ENCODE measurements at places on chromosomes 3 and 15. TPM values are rescaled to one million over a fixed set of nuclear protein-coding genes. Genes with fewer than 3 reads are reported as not detected.

GRCh38 chr3:149585401-149585726 lies 72.5 kb downstream of the WWTR1 start:
- peaks cover 72% of the 10 kb centered on the region for H3K27me3 ChIP-seq
- H3K4me1 ChIP-seq: no peaks in the 10 kb centered on the region
- H3K4me3 ChIP-seq: no peak overlapping the region
- no peak overlapping the region for H3K27ac ChIP-seq
- DNase-seq: no peak
- H3K36me3 ChIP-seq: no peaks in the 10 kb centered on the region

GRCh38 chr3:114624571-114625181 lies 330.8 kb downstream of the TIGIT start:
- DNase-seq: peak; percentile 18
- no peak overlapping the region for H3K4me3 ChIP-seq
- H3K27ac ChIP-seq: no peak overlapping the region
- H3K36me3 ChIP-seq: no peaks in the 10 kb centered on the region
- H3K27me3 ChIP-seq: no peaks in the 10 kb centered on the region

DNA sequence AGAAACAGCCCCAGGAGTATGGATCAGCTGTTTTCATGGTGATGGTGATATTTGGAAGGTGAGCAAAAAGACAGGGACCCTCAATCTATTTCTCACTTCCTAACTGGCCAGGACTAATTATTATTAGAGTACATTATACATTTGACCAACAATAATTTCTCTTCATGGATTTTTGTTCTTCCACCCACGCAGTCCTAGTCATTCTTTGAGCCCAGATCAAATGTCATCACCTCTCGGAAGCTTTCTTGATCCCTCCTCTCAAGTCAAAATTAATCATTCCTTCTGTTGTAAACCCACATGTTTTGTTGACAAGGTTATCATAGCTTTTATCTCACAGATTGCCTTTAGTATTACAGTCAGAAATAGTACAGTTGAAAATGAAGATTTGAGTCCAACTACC lies 29.2 kb upstream of the PRICKLE2 start:
- H3K4me3 ChIP-seq: no peak overlapping the region
- no peaks in the 10 kb centered on the region for H3K36me3 ChIP-seq
- no peaks in the 10 kb centered on the region for H3K4me1 ChIP-seq
- no peaks in the 10 kb centered on the region for H3K27me3 ChIP-seq
- no peak for DNase-seq
- no peak overlapping the region for H3K27ac ChIP-seq

- H3K27ac ChIP-seq: no peak overlapping the region
- H3K4me3 ChIP-seq: no peak overlapping the region
- DNase-seq: no peak
- no peaks in the 10 kb centered on the region for H3K27me3 ChIP-seq
Measured at GRCh38 chr15:60729850-60730458, 251.0 kb upstream of the ICE2 start.

GRCh38 chr3:186052096-186052840 lies 56.6 kb downstream of the ETV5 start:
- no peaks in the 10 kb centered on the region for H3K27me3 ChIP-seq
- no peaks in the 10 kb centered on the region for H3K4me1 ChIP-seq
- no peak for DNase-seq
- no peak overlapping the region for H3K27ac ChIP-seq

- no peaks in the 10 kb centered on the region for H3K4me1 ChIP-seq
- DNase-seq: no peak
- H3K27ac ChIP-seq: no peak overlapping the region
- no peak overlapping the region for H3K4me3 ChIP-seq
- no peaks in the 10 kb centered on the region for H3K27me3 ChIP-seq
Measured at GRCh38 chr15:89728254-89728653, 22.8 kb downstream of the MESP1 start.

DNA sequence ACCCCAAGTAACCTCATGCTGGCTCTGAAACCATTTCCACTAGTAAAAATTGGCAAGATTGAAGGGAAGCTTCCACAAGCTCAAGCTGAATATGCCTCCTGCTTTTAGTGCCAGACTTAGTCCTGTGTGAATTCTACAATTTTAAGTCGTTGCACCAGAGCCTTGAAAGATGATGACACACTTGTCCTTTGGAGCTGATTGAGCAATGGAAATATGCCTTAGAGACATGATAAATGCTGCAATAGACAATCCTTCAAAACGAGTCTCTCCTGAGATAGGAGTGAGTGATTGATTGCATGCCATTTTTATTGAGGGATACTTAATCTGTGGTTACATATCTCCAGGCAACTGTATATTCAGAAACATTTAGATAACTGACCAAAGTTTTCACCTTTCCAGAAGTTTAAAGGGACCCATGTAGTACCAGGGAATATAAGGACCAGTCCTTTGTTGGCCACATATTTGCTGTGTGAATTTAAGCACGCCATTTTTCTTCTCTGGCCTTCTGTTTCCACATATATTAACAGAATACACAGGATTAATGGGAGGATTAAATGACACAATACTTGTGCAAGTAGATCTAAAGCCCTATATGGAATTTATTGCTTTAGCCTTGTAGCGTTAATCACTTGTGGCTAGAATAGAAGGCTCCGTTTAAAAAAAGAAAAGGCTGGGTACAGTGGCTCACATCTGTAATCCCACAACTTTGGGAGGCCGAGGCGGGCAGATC lies 65.1 kb downstream of the PPARG start:
- peaks cover 81% of the 10 kb centered on the region for H3K4me1 ChIP-seq
- no peaks in the 10 kb centered on the region for H3K27me3 ChIP-seq
- H3K36me3 ChIP-seq: no peaks in the 10 kb centered on the region
- DNase-seq: peak; percentile 89

DNA sequence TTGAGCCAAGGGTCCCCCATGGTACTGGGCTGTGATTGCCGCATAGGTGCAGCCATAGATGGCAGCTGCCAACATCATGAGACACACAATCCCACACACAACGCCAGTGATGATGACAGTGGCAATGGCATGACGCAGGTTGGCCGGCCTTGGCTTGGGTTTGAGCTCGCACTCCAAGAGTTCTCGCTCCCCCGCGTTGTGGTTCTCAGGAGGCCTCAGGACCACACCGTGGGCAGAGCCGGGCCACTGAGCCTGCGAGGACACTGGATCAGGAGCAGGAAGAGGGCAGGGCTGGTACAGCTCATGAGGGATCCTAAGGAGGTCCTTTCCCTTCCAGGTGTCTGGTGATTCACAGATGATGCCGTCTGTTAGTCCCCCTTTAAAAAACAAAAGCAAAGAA lies 9.3 kb downstream of the LRTM1 start:
- no peak overlapping the region for H3K4me3 ChIP-seq
- H3K27me3 ChIP-seq: no peaks in the 10 kb centered on the region
- H3K27ac ChIP-seq: no peak overlapping the region
- no peak for DNase-seq

DNA sequence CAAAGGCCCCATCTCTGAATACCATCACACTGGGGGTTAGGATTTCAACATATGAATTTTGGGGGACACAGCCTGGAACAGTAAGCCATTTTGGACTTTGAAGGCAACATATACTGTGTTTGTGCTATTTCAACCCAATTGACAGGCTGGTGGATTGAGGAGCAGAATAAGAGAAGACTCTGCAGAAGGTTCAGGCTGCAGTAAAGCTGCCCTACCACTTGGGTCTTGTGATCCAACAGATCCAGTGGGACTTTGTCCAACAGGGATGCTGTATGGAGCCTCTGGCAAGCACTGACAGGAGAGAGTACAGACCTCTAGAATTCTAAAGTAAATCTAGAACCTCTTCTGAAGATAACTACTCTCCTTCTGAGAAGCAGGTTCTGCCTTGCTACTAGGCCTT lies 1.1 kb upstream of the BCL2L10 start:
- no peak overlapping the region for H3K27ac ChIP-seq
- no peak overlapping the region for H3K4me3 ChIP-seq
- DNase-seq: no peak
- H3K27me3 ChIP-seq: peaks cover 14% of the 10 kb centered on the region

GRCh38 chr3:156298938-156299337 lies 178.6 kb downstream of the KCNAB1 start:
- peak overlapping the region; percentile 53 for H3K27ac ChIP-seq
- no peaks in the 10 kb centered on the region for H3K36me3 ChIP-seq
- H3K27me3 ChIP-seq: no peaks in the 10 kb centered on the region
- DNase-seq: peak; percentile 58

GRCh38 chr15:27086805-27087204 lies 115.8 kb downstream of the GABRG3 start:
- no peaks in the 10 kb centered on the region for H3K27me3 ChIP-seq
- H3K4me3 ChIP-seq: no peak overlapping the region
- no peak overlapping the region for H3K27ac ChIP-seq
- no peaks in the 10 kb centered on the region for H3K4me1 ChIP-seq

DNA sequence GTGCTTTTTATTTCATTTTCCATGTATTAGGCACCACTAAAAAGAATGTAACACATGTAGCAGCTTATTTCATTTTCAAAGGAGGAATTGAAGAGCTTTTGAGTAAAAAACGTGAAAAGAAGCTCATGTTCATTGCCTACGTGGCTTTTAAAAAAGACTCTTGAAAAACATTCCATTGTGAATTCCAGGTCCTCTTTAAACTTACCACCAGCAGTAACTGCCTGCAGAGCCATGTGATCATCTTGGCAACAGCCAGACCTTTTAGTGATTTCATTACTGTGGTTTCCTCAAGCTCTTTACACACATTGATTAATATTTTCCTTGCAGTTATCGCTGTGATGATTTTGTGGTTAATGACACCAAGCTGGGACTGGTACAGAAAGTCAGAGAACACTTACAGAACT lies 43.8 kb upstream of the FBXL22 start:
- no peaks in the 10 kb centered on the region for H3K4me1 ChIP-seq
- no peaks in the 10 kb centered on the region for H3K27me3 ChIP-seq
- H3K27ac ChIP-seq: no peak overlapping the region
- DNase-seq: no peak

GRCh38 chr3:65473736-65474135 lies 565.0 kb downstream of the MAGI1 start:
- no peak for DNase-seq
- no peaks in the 10 kb centered on the region for H3K4me1 ChIP-seq
- no peak overlapping the region for H3K27ac ChIP-seq
- no peaks in the 10 kb centered on the region for H3K27me3 ChIP-seq

GRCh38 chr15:70057931-70058641 lies 39.6 kb downstream of the TLE3 start:
- H3K4me3 ChIP-seq: no peak overlapping the region
- DNase-seq: no peak
- H3K27me3 ChIP-seq: no peaks in the 10 kb centered on the region
- peaks cover 100% of the 10 kb centered on the region for H3K36me3 ChIP-seq
- no peak overlapping the region for H3K27ac ChIP-seq

DNA sequence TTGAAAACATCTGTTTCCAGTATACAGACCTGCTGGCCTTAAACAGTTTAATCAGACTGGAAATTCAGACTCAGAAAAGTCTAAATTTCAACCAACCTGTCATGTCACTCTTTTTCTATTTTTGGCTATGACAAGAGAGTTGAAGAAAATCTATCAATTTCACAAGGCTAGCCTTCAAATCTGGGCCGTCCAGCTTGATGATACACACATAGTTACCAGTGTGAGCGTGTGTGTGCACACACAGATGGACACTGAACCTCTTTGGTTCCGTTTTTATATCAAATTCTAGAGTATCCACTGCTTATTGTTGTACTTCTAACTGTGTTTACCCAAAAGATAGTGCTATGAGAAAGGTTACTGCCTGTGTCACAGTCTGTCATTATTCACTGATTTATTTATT lies 368.2 kb downstream of the LPP start:
- no peaks in the 10 kb centered on the region for H3K27me3 ChIP-seq
- H3K27ac ChIP-seq: no peak overlapping the region
- no peak overlapping the region for H3K4me3 ChIP-seq
- no peak for DNase-seq

DNA sequence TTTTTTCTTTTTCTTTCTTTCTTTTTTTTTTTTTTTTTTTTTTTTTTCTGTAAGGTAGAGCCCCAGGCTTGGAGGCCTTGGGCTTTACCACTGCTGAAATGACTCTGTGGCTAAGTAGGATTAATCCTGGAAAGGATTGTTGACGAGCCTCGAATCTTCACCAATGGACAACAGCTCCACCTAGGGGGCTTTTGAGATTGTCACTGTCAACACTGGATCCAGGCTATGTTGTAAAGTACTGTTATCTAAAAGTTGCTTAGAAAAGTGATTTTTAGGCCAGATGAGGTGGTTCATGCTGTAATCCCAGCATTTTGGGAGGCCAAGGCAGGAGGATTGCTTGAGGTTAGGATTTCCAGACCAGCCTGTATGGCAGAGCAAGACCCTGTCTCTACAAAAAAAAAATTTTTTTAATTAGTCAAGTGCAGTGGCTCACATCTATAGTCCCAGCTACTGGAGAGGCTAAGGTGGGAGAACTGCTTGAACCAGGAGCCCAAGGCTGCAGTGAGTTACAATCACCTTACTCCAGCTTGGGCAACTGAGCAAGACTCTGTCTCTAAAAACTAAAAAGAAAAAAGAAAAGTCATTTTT lies 41.6 kb downstream of the KLHL18 start:
- H3K4me1 ChIP-seq: no peaks in the 10 kb centered on the region
- H3K4me3 ChIP-seq: no peak overlapping the region
- H3K36me3 ChIP-seq: peaks cover 96% of the 10 kb centered on the region
- H3K27me3 ChIP-seq: no peaks in the 10 kb centered on the region
- DNase-seq: peak; percentile 64

DNA sequence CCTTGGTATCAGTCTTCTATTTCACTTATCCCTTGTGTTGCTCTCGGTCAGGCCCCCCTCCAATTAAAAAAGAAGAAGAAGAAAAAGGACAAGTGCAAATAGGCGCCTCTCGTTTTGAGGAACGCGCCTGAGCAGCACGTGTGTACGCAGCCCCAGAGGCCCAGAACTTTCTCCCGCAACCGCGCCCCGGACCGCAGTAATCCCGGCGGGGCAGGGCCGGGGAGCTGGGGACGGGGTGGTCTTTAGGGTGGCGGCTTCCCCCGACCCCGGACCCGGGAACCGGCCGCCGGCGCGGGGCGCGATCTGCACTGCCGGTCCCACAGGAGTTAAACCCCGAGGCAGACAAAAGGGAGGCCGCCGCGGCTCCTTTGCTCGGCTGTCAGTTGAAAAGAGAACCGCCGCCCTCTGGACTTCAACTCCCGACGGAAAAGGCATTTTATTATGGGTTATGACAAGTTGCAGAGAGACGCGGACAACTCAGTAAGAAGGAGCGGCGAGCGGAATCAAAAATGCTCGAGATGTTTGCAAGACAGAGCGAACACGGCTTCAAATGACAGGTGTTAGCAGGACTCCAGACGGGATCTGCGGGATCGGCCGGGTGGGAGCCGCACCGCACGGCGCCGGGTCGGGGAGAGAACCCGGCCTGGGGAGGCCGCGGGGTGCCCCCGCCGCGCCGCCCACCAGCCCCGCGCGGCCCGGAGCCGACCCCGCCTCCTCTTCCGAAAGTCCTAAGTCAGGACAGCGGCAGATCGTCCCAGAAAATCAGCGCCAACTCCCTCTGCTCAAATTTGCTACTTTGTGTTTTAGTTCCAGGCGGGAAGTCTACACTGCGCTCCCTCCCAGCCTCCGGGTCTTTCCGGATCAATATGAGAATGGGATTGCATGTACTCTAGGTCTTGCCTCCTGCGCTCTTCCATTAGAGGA lies 79.0 kb downstream of the NR2F2 start:
- no peak overlapping the region for H3K27ac ChIP-seq
- H3K36me3 ChIP-seq: no peaks in the 10 kb centered on the region
- no peak for DNase-seq
- H3K4me1 ChIP-seq: no peaks in the 10 kb centered on the region

Gene XIRP1
- not detected for polyA plus RNA-seq

Gene WDR93
- polyA plus RNA-seq: not detected

Gene CAND2
- not detected for polyA plus RNA-seq

Gene DNAJA4
- 2.4 TPM for polyA plus RNA-seq

Gene IL20RB
- polyA plus RNA-seq: 0.47 TPM

Gene SLC22A13
- not detected for polyA plus RNA-seq

Gene LRRC34
- polyA plus RNA-seq: 0.61 TPM

Gene GOLGA8S
- not detected for polyA plus RNA-seq

Gene TNNC1
- not detected for polyA plus RNA-seq

All from CD14-positive monocyte (primary cell).